Stimulated activated CD8-positive, alpha-beta memory T cell treated with anti-CD3 and anti-CD28 coated beads, Interleukin-4, amount 100 ng/mL, for 48 hours (primary cell): ENCODE measurements at places on chromosomes 5 and 9.

DNA sequence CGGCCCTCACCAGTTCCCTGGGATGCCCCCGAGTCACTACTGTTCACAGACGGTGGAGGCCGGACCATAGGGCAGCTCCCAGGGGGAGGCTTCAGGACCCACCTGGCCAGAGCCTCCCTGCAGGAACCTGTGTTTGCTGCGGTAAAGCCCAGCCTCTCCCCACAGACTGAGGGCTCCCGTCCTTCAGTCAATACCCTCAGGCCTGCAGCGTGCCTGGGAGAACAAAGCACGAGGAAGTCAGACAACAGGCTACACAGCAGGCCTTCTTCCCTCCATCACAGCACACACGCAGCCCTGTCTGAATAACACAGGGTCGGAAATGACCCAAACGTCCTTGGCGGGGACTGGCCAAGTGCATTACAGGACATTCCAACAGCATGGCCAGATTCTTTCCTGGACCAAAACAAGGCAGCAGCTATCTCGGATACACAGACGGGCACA lies 34.4 kb downstream of the COL23A1 start:
- DNase-seq: no peak

GRCh38 chr9:22405869-22406659 lies 40.6 kb upstream of the DMRTA1 start:
- DNase-seq: no peak

DNA sequence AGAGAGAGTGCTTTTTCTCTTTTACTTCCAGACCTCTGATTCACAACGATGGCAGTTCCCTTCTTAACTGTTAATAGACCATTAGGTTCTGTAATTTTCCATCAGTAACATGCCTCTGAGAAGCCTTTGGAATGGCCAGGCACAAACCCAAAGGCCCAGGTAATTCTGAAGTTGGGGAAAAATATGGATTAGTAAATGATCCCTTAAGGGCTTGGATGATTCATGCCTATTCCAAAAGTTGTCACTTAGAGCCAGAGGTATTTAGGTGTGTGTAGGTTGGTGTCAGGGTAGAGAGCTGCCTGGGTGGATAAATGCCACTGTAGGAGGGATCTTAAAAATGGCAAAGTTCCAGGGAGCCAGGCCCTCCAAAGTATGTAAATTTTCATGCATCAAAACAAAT lies 228.8 kb downstream of the PLK2 start:
- no peak for DNase-seq

- no peak for DNase-seq
These were observed 23.1 kb downstream of the ZNF618 start for GRCh38 chr9:113899205-113899604.

- no peak for DNase-seq
These were observed 86.5 kb downstream of the MTRR start for GRCh38 chr5:7955476-7955875.

DNA sequence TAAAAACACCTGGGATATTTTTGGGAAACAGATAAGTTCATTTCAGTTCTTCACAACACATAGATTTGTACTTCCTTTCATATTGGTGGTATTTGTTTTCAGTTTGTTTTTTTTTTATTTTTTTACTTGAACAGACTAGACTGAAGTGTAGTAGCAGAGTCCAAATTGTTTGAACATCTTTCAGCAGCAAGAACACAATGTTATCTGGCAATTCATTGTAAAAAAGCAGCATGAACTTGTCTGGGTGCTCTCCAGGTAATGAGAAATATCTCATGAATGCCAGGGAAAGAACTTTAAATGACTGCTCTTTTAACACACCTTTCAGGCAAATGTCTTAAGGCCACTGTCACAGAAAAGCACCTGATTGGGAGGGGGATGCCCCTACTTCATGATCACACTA lies 113.4 kb downstream of the ARL15 start:
- no peak for DNase-seq

DNA sequence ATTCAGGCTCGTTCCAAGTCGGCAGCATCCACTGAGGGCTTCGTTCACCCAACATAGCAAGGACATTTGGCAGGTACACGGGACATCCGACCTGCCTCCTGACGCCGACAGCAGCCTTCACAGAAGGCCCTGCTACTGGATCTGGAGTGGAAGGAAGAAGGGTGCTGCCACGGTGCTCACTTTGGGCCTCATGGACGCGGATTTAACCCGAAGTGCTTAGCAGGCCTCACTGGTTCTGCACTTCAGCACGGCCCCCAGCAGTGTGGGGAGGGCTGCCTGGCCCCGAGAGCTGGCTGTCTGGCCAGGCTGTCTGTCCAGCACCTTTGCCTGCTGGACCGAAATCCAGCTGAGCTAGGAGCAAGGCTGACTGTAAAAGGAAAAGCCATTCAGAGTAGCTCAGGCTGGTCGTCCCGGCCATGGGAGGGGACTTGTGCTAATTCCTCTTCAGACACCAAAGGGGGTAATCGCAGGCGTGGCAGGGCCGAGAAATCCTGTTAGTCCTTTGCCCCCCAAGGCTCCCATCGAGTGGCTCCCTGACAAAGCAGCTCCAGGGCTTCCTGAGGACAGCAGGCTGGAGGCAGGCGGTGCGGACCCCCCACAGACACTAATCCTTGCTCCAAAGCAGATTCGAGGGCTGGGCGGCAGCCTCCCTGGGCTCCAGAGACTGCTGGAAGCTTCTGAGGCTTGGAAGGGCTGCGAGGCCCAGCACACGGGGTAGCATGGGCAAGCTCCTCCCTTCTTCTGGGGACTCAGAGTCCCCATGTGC lies 11.1 kb upstream of the RXRA start:
- DNase-seq: no peak

- peak; percentile 44 for DNase-seq
These were observed 519 bp downstream of the EXOC3 start for GRCh38 chr5:443239-444151.

- DNase-seq: no peak
These were observed 14.6 kb upstream of the PPP2CA start for GRCh38 chr5:134240421-134240962.

- DNase-seq: no peak
These were observed 83.7 kb downstream of the C5orf15 start for GRCh38 chr5:133884569-133885311.

DNA sequence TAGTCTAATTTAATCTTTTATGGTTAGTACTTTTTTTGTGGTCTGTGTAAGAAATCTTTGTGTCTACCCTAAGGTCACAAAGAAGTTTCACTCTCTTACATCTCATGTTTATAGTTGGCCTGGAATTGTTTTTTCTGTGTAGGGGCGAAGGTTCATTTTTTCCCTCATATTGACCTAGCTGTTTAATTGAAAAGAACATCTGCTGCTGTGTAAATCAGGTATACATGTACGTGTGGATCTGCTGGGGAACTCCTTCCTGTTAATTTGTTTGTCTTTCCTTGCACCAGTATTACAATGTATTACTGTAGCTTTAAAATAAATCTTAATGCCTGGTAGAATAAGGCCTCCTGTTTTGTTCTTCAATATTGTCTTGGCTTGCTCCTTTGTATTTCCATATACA lies 37.8 kb downstream of the EXOSC2 start:
- no peak for DNase-seq

- no peak for DNase-seq
These were observed 23.1 kb upstream of the FRRS1L start for GRCh38 chr9:109190151-109190550.

DNA sequence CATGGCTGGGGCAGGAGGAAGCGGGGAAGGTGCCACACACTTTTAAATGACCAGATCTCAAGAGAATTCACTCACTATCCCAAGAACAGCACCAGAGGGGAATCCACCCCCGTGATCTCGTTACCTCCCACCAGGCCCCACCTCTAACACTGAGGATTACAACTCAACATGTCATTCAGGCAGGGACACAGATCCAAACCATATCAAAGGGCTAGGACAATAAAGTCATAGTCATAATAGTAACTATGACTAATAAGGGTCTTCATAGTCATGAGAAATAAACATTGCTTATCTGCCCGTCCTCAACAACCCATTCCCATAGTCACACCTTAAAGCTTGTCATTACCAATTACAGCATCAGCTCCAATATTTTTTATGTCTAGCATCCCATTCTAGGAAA lies 65.3 kb upstream of the SMC2 start:
- no peak for DNase-seq
